ENCODE measurements at places on chromosomes 16 and 17.

DNA sequence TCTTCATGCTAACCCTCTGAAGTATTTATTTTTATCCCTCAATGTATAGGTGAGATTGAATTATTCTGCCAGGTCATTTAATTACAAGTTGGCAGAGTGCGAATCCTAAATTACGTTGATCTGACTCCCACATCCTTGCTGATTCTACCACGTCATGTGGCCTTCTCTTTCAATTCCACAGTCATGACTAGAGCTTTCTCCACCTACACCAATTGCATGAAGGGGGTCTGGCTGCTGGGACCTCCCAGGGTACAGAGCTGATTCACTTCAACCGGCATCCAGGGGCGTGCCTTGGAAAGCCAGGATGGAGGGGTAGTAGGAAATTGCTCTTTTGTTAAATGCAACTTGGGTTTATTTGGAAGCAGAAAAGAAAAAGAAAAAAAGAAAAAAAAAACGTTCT, 41.1 kb upstream of the CDH13 start:
- no peak for DNase-seq

DNA sequence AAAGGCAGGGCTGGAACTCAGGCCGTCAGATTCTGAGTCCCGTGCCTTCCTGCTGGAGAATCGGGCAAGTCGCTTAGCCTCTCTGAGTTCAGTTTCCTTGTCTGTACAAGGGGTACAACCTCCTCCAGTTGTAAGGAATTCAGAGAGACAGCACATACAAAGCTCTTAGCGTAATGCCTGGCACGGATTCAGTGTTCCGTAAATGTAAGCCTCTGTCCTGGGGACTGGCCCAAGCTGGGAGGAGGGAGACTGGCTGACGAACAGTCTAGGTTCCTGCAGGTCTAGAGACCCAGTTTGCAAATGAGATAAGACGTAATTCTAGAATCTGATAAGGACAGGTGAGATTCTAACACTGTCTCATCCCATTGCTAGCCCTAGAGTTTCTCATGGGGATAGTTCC, 9.9 kb downstream of the METTL22 start:
- DNase-seq = no peak

GRCh38 chr17:47864791-47865216, 13.8 kb upstream of the SP6 start:
- no peak for DNase-seq

- DNase-seq = no peak
These were observed 264.4 kb upstream of the MON1B start for GRCh38 chr16:76926595-76926994.

DNA sequence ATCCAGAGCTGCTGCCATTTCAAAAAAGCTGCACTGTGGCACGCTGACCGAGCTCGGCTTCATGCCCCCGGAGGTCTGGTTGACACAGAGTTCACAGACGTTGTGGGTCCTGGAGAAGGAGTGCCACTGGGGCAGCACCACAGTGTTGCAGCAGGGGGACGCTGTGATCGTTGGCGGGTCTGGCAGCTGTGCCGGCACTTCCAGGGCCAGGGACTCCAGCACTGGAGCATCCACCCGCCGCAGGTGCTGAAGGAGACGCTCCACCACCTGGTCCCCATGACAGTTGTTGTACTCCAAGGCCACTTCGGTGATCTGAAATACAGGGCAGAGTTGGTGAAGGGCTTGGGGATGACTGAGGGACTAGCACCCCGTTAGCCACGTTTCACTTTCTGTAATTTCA, 23.5 kb downstream of the SNN start:
- no peak for DNase-seq

GRCh38 chr17:21002309-21003006, 40.4 kb downstream of the USP22 start:
- no peak for DNase-seq

DNA sequence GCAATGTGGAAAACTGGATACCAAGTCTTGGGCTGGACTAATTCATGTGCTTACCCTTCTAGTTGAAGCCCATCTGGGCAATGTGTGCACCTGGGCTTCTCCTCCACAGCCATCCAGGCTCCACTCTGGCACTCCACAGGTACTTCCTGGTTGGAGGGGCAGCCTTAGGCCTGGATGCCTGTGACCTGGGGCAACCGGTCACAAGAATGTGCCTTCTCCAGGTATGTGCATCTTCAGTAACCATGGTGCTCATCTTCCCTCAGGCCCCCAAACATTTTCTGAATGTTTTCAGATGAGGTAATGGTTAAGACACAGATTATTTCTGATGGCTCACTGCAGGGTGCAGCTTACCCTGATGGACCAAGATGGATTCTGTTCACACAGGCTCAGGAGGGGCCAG, 11.1 kb downstream of the C16orf86 start:
- no peak for DNase-seq

DNA sequence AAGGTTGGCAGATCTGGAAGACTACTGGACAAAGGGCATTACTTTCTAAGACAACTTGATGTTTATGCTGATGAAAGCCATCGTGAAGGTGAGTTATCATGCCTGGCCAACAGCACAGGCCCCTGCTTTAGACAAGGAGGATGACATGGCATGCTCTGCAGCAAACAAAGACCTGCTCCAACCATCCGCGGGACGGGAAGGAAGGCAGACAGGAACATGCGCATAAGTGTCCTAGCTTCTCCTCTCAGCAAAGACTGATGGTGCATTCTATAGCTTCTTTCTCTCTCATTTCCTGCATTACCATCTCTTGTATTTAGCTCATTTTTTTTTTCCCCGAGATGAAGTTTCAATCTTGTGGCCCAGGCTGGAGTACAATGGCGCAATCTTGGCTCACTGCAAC, 5.4 kb downstream of the NPLOC4 start:
- DNase-seq = no peak

DNA sequence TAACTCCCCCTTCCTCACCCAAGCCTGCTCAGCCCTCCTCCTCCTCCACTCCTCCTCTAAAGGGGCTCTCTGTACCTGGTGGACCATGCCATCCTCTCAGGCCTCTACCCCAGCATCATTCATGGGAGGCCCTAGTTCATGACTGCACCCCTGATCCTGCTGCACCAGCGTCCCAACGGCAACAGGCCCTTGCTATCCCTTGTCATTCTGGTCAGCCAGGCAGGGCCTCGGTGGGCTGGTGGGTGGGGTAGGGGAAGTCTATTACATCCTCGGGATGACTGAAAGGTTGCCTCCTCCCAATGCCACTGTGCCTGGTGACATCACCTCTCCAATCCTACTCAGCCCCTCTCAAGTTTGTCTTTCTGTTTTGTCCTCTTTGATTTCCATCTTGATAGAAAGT, 19.7 kb downstream of the ALOX12B start:
- DNase-seq = no peak

DNA sequence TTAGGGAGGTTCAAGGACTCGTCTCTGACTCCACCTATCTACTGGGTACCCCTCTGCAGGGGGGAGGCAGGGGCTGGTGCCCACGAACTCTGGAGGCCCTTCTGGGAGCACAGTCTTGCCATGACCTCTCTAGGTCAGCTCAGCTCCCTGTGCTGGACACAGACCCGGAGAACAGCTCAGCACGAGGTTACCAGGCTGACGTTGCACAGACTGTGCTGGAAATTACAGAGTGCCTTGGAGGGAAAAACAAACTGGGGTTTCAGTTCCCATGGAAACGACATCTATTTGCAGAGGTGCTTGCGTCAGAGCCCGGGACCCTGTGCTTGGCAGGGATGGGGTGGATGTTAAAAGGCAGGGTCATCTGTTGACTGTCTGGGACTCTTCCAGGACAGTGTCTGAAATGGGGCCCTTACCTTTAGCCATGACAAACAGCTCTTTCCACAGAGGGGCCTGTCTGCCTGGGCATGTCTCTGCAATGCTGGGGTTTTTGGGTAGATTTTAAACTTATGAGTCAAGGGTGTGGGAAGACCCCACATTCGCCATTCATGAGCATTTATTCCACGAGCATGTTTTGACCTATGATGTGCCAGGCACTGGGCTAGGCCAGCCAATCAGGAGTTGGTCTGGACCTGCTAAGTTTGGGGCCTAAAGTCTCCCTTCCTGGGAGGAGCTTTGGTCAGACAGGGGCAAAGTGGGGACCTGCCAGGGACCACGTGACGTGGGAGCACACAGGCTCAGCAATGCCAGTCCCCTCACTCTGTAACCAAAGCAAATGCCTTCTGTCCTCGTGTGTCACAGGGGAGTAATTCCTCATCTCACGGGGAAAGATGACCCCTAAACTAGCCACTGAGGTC, 22.5 kb downstream of the CCR7 start:
- no peak for DNase-seq

- DNase-seq = no peak
These were observed 2.9 kb downstream of the ACSF2 start for GRCh38 chr17:50428831-50429424.

- DNase-seq = no peak
These were observed 69.6 kb upstream of the TEKT1 start for GRCh38 chr17:6901086-6901485.

GRCh38 chr16:55510185-55510805, 1.4 kb downstream of the LPCAT2 start:
- no peak for DNase-seq

- peak; percentile 81 for DNase-seq
These were observed 3.6 kb downstream of the CORO1A start for GRCh38 chr16:30186782-30187555.

- DNase-seq = no peak
These were observed 123.4 kb downstream of the CLEC16A start for GRCh38 chr16:11067697-11068141.

GRCh38 chr17:72710834-72711233, 381.7 kb downstream of the SLC39A11 start:
- no peak for DNase-seq

GRCh38 chr16:49499869-49500610, 126.4 kb downstream of the C16orf78 start:
- DNase-seq = no peak

DNA sequence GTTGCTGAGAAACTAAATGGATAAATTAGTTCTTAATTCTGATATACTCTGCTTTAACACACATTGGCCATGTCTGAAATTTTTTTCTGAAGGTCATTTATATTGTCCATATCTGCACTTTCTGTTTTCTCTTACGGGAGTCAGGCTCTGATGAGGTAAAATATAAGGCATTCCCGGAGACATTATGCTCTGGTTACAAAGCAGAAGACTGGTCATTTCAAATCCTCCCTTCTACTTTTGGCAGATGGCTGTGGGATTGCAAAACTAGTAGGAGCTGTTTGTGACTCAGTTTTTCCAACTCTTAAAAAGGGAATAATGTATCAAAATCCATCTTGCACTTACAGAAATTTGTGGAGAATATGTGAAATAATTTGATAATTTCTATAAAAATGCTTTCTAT, 92.2 kb upstream of the CPHXL start:
- no peak for DNase-seq

- DNase-seq = peak; percentile 75
These were observed 787 bp downstream of the CTCF start for GRCh38 chr16:67562918-67563707.

DNA sequence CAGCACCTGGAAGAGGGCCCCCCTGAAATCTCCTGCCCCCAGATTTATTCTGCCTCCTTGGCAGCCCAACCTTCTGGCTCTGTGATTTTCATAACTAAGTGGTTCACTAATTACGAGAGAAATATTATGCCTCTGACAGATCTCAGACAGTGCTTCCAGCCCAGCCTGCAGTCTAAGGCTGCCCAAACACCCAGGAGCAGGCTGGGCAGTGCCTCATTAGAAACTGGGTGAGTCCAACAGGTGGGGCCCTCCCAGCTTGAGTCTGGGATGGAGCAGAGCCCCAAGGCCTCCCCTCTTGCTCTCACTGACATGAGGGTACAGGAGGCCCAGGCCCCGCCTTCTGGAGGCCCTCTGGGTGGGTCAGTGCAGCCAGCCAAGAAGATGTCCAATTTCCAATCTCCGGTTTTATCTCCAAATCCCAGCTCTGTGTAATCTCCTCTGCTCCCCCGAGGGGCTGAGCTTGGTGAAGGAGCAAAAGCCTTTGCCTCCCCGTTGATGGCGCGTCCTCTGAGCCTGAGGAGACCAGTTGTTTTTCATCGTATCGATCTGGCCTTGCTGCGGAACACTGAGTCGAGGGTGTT, 20.1 kb upstream of the ABCC3 start:
- DNase-seq = no peak

DNA sequence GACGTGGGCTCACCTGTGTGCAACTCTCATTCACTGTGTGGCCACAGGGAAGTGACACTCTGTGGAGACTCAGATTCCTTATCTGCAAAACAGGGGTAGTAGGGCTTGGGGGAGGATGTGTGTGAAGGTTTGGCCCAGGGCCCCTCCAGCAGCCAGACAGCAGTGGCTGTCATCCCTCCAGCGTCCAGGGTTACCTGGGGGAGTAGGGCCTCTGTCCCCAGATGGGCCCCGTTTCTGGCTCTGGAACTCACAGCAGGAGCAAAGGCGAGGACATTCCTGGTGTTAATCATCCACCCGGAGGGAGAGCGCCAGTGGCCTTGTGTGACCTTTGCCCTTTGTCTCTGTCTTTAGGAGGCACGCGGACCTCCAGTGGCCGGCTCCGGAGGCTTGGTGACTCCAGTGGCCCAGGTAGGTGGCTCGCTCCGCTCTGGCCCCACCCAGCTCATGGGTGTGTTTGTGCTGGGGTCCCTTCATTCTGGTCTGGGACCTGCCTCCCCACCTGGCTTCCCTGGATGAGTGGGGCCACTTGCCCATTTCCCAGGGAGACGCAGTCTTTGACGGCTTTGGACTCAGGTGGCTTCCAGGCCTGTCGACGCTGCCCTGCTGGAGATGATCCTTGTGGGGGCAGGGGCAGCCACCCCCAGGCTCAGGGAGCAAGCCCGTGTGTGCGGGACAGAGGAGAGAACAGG, 166.2 kb downstream of the SEC14L1 start:
- DNase-seq = no peak

DNA sequence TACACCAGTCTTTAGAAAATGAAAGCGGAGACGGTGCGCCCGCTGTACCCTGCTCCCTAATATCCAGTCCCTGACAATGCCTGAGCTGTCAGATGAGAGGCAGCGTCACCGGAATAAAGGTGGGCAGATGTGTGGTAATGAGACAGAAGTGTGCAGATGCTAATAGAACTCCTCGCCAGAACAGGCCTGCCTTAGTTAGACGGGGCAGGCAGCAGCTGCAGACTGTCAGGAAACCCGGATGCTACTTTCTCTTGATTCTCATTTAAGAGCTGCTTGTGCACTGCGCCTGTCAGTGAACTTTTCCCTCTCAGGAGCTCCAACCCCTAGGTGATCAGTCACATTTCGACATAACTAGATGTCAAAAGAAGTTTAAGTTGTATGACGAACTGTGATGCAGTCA, 221.8 kb upstream of the IRX3 start:
- DNase-seq = no peak

- peak; percentile 18 for DNase-seq
These were observed 85.0 kb upstream of the MED9 start for GRCh38 chr17:17391668-17392370.

DNA sequence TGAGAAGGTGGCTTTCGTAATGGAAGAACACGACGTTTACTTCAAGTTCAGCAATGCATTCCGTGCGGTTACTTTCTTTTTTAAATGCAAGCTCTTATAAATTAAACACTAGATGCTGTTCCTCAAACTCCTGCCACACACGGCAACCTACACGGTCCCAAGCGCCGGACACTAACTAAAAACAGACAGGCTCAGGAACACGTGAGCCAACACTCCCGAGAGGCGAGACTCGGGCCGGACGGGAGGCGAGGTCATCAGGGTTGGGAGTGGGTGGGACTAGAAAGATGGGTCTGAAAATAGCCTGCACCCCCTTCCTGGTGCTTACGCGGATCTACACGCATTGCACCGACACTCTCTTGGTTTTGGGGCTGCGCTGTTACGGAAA, 6.4 kb downstream of the CLCN7 start:
- no peak for DNase-seq

GRCh38 chr17:74239172-74239571, 25.8 kb downstream of the TTYH2 start:
- DNase-seq = no peak

All from memory B cell (primary cell).